ENCODE measurements at places on chromosomes 6 and 20. TPM values are rescaled to one million over a fixed set of nuclear protein-coding genes. Genes with fewer than 3 reads are reported as not detected.

- DNase-seq: no peak
These were observed 219.7 kb downstream of the FARS2 start for GRCh38 chr6:5481033-5481432.

DNA sequence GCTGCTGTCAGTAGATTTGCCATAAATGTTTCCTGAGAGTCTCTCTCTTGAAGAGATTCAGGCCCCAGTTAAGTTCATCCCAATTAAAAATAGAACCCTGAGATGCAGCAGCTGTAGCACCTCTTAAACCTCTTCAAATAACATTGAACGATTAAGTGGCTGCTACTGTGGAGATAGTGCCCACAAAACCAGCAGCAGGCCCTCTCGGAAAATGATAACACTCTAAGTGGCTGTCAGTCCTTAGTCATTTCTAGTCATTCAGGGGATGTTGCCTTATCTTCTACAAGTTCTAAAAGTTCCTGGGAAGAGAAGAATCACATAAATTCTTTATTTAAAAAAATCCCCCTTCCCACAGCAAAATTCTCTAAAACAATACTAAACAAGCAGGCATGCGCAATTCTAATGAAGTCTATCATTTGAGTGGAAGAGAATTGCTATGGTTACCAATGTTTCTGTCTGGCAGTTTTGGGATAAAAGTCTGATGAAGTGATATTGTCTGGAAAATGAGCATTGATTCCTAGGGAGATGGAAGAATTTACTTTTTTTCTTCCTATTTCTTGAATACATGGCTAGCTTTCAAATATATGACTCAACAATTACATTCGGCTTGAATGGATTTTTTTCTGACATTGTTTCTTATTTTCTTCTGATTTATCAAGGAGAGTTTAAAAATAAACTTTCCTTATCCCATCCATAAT, 131.9 kb downstream of the TRMT11 start:
- no peak for DNase-seq

- no peak for DNase-seq
These were observed 397.0 kb downstream of the SMOC2 start for GRCh38 chr6:168838037-168838399.

Gene MAVS
- total RNA-seq: 28.5 TPM

Gene AVP
- total RNA-seq: 1.3 TPM

DNA sequence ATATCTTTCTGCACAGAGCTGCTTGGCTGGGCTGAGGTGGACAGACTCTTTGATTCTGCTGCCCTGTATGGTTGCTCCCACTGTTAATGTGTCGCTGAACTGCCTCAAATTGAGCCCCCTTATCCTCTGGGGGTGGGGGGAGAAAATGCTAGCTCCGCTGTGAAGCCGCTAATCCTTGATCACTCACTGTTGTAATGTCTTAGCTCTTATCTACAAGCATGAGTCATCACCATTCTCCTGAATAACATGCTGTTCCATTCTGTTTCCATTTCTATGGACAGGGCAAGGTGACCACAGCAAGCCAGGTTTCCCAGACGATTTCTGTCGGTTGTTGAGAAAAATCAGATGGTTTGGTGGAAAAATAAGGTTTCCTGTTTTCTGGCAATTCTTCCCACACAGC, 218.4 kb upstream of the GGTLC1 start:
- DNase-seq: no peak

GRCh38 chr6:56278171-56278591, 30.8 kb upstream of the COL21A1 start:
- DNase-seq: no peak

Gene PBOV1
- not detected for total RNA-seq

- no peak for DNase-seq
These were observed 70.8 kb upstream of the FBXO30 start for GRCh38 chr6:145885431-145885830.

Gene LGSN
- 0.62 TPM for total RNA-seq

GRCh38 chr6:126786262-126786661, 332.2 kb upstream of the RSPO3 start:
- no peak for DNase-seq

GRCh38 chr6:51027283-51028065, 208.8 kb downstream of the TFAP2B start:
- no peak for DNase-seq

DNA sequence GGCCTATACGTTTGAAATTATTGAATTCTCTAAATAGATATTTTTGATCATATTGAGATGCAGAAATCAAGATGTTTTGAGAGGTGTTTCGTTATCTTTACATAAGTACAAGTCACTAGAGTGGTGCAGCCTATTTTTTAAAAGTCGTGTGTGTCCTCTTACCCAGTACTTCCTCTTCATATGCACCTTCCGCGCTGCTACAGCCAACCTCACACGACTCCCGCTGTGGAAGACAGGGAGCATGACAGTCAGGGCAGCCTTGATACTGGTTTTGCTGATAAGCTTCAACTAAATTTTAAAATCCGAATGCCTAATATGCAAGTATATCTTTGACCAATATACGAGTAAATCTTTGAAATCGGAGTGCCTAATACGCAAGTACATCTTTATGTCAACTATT, 16.3 kb downstream of the ROS1 start:
- DNase-seq: no peak

Gene METTL24
- 6.0 TPM for total RNA-seq

Gene TAGAP
- 1.1 TPM for total RNA-seq

Gene CAP2
- 2.9 TPM for total RNA-seq

DNA sequence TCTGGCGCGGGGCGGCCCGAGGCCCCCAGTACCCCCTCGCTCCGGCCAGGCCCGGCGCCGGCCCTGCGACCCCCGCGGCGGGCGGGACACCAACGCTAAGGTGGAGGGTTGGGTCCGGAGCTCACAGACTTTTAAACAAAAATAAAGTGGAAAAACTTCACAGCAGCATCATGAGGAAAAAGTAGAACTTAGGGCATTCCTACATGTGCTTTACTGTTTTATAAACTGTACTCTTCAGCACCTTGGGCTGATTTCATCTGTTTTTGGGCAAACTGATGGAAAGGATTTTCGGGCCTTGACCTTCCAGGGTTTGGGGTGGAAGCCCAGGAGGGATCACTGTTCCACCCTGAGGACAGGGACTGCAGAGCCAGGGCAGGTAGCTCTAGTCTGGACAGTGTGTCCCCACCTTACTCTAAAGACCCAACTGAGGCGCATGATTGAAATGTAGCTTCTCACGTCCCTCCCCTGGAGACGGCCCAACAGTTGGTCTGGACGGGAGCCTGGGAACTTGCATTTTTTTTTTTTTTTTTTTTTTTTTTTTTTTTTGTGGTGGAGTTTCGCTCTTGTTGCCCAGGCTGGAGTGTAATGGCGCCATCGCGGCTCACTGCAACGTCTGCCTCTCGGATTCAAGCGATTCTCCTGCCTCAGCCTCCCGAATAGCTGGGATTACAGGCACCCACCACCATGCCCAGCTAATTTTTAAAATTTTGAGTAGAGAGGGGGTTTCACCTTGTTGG, 740 bp downstream of the NELFCD start:
- DNase-seq: no peak

Gene UBE3D
- total RNA-seq: 16.4 TPM

GRCh38 chr6:167736486-167737204, 90.1 kb upstream of the AFDN start:
- no peak for DNase-seq

DNA sequence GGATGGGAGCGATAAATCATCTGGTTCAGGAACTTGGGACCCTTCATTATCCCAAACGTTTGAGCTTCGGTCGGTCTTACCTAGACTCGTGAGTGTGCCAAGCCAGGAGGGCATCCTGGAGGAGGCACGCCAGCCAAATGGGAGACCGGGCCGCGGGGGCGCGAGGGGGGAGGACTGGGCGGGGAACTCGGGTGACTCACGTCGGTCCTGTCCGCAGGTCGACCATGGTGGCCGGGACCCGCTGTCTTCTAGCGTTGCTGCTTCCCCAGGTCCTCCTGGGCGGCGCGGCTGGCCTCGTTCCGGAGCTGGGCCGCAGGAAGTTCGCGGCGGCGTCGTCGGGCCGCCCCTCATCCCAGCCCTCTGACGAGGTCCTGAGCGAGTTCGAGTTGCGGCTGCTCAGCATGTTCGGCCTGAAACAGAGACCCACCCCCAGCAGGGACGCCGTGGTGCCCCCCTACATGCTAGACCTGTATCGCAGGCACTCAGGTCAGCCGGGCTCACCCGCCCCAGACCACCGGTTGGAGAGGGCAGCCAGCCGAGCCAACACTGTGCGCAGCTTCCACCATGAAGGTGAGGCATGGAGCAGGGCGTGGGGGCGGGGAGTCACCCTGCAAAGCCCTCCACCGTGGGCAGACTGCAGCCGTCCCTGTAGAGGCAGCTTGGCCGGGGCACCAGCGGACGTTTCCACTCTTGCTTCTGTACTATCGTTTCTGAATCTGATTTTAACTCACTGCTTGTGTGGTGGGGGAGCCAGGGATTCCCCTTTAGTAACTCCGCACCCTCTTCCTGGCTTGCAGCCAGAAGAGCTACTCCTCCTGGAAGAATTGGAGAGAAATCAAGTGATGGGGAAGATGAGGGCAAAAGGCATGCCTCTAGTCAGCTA, 2.7 kb downstream of the BMP2 start:
- peak; percentile 25 for DNase-seq

GRCh38 chr20:54848984-54849538, 373.7 kb downstream of the DOK5 start:
- no peak for DNase-seq

Gene NKX2-4
- total RNA-seq: 5.1 TPM

DNA sequence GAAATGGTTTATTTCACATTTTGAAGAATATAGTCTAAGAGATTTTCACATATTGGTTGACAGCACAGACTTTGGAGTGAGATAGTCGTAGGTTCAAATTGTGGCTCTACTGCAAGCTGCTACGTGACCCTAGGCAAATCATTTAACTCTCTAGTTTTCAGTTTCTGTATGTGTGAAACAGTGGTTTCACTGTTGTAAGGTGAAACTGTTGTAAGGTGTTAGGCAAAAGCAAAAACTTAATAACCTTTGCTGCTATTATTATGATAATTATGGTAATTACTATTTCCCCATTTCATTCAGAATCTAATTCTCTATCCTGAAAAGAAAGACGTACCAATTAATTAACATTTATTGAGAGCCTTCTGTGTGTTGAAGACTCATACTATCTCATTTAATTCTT, 144.2 kb downstream of the REV3L start:
- no peak for DNase-seq

Gene OR2H1
- 16.9 TPM for total RNA-seq

DNA sequence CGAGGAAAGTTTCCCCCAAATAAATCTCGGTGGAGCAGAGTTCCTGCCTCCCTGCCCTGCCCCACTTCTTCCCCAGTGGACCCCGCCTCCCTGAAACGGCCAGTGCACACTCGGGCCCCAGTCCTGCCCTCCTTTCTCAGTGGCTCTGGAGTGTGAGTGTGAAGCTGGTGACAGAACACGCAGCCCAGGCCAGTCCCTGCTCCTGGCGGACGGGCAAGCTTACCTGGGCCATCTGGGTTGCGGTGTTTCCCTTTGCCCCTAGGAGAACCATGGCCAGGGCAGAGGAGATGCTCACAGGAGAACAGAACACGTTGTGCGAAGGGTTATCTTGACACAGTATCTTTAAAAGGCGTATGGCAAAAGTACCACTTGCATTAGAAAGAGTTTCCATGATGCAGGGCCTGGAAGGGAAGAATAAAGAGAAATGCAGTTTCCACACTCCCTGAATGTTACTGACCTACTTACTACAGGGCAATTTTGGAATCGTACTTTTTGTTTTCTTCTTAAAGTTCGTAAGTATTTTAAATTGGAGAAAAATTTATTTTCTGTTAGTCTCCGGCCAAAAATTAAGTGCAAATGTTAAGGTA, 2.8 kb downstream of the SERPINB9 start:
- no peak for DNase-seq

Gene SYNE1
- 255 TPM for total RNA-seq

Gene DDO
- total RNA-seq: 0.24 TPM

- DNase-seq: no peak
These were observed 47.5 kb upstream of the JAG1 start for GRCh38 chr20:10721137-10721896.

DNA sequence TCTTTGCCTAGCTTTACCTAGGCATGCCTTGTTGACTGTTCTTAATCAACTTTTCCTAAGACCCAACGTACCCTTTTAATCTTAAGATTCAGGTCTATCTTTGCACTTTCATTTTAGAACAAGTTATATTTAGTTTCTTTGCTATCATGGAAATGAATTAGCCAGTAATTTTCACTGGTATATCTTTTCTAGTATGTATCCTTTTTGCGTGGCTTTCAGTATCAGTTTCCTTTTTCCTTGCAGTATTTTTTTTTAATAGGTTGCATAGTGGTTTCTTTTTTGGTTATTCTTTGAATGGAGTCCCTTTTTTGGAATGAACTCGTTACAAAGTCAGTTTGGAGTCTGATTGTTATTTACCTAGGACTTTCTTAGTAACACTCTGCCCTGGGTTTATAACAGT, 7.3 kb downstream of the ANKEF1 start:
- DNase-seq: no peak

DNA sequence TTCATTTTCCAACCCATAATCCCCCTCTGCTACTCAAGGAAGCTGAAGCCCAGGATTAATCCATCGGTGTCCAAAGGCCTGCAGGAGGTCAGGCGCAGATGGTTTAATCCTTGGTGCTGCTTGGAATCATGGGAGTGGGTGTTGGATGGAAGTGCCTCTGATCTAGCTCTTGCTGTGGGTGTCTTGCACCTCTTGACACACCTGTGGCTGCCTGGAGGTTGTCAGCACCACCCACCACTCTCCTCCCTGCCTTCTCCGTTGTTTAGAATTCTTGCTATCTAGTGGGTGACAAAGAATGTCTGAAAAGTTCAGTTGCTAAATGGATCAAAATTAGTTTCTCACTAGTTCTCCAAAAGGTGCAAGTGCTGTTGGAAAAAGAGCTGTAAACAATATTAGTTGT, 1074.4 kb upstream of the FLRT3 start:
- no peak for DNase-seq

- DNase-seq: no peak
These were observed 43.6 kb upstream of the DEFB112 start for GRCh38 chr6:50093116-50093937.

DNA sequence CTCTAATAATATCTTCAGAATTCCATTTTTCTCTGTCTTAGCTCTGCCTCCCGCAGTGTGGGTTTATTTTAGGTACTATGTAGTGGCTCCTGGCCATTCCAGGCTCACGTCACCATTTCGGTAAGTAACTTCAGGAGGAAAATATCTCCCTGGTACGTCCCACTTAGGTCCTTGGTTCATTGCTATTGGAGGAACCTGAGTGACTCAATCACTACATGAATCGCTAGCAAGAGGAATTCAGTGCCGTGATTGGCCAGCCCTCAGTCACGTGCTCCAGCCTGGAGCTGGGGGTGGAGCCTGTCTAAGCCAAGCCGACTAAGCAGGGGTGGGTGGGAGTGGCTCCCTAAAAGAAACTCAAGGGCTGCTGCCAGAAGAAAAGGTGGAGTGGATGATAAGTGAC, 67.3 kb upstream of the E2F3 start:
- peak; percentile 86 for DNase-seq
